T-cell (primary cell): ENCODE measurements at places on chromosomes 7 and 10.

GRCh38 chr7:30726296-30727006 is 25.5 kb upstream of the INMT start:
- peak; percentile 25 for DNase-seq

- peak; percentile 70 for DNase-seq
These were observed 24.1 kb downstream of the PRF1 start for GRCh38 chr10:70578371-70578947.

DNA sequence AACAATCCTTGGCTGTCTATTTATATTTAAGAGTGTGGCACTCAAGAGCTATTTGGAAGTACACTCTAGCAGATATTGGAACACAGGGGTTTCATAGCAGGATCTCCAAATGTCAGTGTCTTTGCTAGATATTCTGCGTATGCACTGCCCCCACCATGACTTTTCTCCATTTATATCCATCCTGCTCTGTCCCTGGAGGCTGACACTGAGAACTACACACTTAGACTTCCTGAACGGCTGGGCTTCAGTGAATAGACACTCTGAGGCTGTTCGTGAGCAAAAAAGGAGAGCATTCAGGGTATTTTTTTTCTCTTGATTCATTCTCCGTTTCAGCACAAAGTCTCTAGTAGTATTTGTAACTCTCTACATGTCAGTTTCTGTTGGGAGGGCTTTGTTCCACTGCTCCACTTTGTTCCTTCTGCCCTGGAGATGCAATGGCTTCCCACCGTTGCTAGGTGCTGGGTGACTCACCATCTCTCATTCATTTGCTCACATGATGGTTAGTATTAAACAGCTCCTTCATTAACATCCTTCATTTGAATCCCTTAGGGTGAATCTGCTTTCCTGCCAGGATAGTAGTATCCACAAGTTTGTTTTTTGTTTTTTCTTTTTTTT is 155.9 kb upstream of the SLC13A1 start:
- DNase-seq, result no peak

DNA sequence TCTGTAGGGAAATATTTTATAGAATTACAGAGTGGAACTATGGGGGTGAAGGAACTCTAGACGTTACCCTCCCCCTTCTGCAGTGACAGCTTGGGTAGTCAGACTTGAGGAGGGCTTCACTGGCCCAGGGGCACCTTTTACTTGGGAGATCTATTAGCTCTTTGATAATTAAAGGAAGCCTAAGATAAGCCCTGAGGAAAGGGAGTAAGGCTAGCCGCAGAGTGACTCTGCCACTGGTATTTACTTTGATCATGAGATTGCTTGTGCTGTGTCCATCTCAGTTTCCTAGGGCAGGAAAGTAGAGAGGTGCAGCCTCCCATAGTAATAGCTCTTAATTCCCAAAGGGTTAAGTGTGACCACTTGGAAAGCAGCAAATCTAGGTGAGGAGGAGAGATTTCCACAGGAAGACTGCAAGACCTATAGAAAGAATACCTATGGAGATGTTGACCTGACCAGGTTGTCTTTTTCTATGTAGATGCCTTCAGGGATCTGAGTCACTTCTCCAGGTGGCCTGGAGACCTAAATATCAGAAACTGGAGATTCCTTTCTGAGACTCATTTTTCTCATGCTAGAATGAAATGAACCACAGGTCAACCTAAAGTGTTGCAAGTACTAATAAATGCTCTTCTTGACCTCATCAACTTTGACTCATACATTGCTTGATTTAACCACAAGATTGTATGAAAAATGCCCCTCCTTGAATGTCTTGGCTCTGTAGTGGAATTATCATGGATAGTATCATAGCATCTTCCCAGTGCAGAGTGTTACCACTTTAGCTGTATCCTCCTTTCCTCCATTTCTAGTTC is 447.3 kb upstream of the GHITM start:
- no peak for DNase-seq

GRCh38 chr7:146449625-146450024 is 333.0 kb downstream of the CNTNAP2 start:
- no peak for DNase-seq

- DNase-seq, result no peak
These were observed 127.2 kb downstream of the CELF2 start for GRCh38 chr10:11144626-11145494.

- no peak for DNase-seq
These were observed 2.3 kb upstream of the ELFN1 start for GRCh38 chr7:1667566-1668395.

DNA sequence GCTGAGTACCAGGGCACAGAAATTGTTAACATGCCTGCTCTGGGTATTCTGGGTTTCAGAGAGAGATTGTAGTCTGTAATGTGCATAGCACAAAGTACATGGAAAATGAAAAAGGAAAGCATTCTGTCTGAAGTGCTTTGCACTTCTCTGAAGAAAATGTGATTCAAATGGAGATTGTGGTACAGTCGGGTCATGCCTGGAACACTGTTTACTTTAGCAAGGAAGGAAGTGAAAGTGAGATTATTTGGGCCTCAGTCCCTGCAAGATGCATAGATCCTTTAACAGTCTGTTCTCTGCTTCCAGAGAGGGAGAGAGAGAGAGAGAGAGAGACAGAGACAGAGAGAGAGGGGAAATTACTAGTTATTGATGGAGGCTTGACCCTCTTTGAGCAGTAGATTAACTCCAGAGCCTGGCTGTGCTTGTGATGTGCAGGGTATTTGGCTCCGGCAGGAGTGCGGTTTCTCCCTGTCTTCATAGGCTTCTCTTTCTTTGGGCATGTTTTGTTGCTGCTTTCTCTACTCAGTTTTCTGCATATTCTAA is 5.4 kb downstream of the VWC2 start:
- no peak for DNase-seq

DNA sequence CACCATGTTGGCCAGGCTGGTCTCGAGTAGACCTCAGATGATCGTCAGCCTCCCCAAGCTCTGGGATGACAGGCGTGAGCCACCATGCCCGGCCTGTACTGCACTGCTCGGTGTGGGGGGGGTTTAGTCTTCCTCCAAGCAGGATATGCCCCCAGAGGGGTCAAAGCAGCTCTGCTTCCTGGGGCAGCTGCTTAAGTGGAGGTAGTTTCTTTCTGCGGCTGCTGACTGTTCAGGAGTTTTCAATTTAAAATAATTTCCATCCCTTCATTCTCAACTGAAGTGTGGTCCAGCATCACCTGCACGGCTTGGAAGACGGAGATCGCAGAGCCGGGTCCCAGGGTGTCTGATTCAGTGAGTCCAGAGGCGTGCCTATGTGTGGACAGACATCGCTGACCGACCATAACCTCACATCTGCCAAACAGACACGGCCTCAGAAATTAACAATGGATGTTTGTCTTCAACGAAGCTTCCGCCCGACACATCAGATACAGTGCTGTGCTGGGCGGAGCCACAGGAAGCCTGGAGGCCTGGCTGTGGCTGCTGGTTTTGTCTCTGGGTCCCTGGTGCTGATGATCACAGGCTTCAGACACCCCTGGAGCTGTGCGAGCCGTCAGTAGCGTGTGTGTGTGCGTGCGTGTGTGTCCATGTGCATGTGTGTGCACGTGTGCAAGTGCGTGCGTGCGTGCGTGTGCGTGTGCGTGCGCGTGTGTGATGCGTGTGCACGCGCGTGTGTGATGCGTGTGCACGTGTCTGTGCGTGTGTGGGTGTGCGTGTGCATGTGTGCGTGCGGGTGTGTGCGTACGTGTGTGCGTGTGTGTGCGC is 226.5 kb upstream of the PITRM1 start:
- DNase-seq, result no peak

- DNase-seq, result no peak
These were observed 744.4 kb downstream of the PHTF2 start for GRCh38 chr7:78542981-78543380.

DNA sequence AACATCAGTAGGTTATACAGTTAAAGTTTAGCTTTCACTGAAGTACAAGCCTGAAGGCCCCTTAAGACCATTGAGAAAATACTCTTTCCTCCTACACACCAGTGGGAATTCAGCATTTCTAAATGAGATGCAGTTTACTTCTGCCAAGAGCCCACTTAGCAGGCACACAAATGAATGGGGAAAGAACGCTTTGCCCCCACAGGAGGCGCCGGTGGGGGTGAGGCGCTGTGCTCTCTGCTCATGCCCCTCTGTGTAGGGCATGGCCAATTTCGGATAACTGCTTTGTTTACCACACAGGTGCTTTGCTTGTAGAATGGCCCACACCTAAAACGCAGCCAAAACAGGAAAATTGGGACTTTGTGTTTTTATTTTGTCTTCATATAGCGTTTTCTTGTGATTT is 15.9 kb upstream of the LAT2 start:
- DNase-seq, result no peak

DNA sequence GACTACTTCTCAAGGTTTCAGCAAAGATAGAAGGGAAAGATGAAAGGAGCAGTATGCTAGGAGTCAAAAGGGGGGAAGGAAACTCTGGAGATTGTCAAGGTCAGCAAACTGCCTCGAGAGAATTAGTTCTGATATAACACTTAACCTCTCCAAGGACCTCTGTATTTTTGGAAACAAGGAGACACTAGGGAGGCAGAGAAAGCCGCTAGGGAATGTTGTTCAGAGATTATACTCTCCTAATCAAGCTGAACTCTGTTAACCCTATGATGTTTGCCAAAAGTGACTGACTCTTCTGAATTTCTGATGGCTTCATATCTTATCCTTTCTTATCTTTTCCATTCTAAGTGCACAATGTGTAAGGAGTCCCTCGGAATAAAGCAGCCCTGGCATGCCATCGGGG is 27.1 kb downstream of the CREM start:
- no peak for DNase-seq

DNA sequence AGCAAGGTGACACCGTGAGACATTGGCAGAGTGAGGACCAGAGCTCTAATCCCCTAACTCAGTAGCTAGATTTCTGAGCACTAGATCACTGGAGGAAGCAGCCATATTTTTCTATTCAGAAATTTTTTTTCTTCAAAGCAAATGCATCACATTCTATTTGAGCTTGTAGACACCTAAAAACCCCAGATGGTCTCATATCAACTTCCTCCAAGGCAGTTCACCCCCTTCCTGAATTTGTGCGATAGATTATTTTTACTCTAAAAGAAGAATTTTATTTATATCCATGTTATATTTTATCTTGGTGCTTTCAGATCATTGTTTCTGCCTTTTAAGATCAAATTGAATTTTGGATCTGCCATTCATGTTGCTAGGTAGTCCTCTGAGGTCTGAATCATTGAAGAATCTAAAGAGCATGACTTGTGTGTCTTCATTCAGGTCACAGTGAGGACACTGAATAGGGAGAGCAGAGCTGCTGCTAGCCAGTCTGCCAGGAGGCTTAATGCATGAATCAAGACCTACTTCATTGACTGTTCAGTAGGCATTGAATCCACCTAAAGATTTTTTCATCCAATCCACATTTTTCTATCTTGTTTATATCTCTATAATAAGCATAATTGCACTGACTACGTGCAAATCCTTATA is 92.9 kb upstream of the LRRTM3 start:
- DNase-seq, result no peak

GRCh38 chr7:43112459-43112940 is at the start of gene HECW1:
Gene HECW1 (plus strand): TSS chr7:43112647. CDS start chr7:43243906, 131,259 bp downstream.
- no peak for DNase-seq

DNA sequence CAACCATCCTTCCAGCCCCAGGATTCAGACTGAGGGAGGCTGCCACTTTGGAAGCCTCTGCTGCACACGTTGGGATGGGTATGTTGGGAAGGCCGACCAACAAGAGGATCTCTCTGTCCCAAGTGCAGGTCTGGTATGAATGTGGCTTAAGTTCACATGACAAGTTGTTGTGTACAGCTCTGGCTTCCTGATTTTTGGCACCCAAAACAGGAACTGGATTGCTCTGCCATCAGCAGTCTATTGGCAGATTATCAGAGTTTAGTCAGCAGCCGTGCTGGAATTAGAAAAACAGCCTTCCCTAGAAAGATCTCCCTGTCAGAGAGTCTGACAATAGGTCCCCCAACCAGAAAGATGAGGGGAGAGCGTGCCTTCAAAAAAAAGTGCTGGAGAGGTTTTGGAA is 66.9 kb downstream of the GOLGA7B start:
- no peak for DNase-seq

DNA sequence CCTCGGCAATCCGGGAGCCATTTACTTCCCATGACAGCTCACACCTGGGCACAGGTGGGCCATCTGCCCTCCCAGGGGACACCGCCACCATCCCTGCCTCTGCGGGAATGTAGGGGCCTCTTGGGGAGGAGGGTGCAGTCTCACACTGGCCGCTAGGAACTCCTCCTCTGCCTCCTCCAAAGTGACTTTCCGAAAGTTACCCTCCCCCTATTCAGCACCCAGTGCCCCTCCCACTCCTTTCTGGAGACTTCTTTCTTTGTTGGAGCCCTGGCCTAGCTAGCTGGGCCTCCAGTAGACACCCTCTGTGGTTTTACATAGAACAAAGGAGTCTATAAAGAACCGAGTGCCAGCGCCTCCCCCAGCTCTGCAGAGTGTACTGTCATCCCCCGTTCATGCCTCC is 45.8 kb upstream of the MNX1 start:
- DNase-seq, result no peak

DNA sequence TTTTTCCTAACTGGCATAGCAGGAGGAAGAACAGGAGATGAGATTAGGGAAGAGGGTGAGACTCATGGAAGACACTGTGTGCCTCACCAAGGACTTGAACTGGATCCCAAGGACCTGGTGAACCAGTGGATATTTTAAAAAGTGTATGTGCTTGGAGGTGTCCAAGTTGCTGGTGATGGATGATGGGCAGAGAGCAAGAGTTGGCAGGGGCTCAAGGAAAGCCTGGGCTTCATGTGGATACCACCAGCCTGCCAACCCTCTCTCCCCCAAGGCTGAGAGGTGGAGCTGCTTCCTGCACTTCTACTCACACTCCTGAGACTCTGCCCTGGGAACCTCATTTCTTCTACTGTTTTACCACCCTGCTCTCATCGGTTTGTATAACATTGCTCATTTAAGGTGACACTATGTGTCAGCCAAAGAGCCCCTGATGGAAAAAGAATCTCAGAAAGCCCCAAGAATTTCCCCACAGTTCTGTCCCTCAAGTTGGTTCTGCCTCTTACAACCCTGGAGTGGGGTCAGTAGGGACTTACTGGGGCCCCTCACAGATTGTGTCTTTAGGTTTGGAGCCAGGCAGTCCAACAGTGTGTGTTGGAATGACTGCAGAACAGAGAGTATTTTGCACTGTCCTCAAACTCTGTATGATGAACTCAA is 56.2 kb upstream of the PDCD4 start:
- DNase-seq, result no peak

- DNase-seq, result no peak
These were observed 77.5 kb upstream of the PDE1C start for GRCh38 chr7:32147546-32148268.

GRCh38 chr10:614139-614711 is 75.2 kb downstream of the DIP2C start:
- DNase-seq, result no peak

- no peak for DNase-seq
These were observed 263.6 kb upstream of the LRRN3 start for GRCh38 chr7:110827287-110827855.

DNA sequence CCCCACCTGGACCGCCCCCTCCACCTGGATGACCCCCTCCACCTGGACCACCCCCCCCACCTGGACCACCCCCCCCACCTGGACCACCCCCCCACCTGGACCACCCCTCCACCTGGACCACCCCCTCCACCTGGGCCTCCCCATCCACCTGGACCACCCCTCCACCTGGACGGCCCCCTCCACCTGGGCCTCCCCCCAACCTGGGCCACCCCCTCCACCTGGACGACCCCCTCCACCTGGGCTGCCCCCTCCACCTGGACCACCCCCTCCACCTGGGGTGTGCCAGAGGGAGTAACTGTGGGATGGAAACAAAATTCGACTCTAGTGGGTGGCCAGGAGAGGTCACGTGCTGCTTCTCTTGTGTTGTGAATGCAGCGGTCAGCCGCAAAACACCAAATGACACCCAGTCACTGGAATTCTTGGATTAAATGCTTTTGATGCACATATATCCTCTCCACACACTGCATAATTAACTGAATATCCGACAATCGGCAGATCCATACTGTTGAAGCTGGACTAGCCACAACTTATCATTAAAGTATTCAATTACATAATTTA is 316.7 kb downstream of the PTPRN2 start:
- DNase-seq, result no peak
